T-helper 2 cell (primary cell): ENCODE measurements at places on chromosomes 16 and 17.

GRCh38 chr16:27225536-27226360 is 22.4 kb downstream of the KDM8 start:
- no peak for DNase-seq

DNA sequence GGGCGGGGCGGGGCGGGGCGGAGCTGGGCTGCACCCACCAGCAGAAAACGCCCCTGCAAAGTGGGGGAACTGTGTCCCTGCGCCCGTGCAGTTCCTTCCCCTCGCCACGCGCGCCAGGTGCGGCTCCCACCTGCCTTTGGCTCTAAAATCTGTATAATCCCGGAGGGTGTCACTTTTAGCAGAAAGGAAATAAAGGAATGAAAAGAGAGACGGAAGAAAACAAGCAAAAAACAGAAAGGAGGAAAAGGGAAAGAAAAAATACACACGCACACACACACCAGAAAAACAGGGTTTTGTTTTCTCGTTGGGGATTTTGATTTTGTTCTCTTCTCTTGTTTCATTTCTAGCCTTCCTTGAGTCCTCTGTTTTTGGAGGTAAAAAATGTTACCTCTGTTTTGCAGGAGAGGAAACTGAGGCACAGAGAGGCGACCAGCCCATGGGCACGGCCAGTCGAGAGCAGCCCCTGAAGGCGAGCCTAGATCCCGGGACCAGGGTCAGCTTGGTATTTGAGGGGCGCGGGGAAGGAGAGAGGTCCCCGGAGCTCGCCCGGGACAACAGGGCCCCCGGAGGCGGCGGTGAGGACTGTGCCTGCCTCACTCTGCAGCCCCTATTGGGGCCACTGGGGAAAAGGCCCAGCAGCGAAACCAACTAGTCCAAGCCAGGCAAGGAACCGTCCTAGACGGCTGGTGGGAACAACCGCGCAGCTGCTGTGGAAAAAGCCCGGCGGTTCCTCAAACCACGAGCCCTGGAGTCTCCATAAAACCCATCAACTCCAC is 594 bp upstream of the CARHSP1 start:
- DNase-seq: no peak

DNA sequence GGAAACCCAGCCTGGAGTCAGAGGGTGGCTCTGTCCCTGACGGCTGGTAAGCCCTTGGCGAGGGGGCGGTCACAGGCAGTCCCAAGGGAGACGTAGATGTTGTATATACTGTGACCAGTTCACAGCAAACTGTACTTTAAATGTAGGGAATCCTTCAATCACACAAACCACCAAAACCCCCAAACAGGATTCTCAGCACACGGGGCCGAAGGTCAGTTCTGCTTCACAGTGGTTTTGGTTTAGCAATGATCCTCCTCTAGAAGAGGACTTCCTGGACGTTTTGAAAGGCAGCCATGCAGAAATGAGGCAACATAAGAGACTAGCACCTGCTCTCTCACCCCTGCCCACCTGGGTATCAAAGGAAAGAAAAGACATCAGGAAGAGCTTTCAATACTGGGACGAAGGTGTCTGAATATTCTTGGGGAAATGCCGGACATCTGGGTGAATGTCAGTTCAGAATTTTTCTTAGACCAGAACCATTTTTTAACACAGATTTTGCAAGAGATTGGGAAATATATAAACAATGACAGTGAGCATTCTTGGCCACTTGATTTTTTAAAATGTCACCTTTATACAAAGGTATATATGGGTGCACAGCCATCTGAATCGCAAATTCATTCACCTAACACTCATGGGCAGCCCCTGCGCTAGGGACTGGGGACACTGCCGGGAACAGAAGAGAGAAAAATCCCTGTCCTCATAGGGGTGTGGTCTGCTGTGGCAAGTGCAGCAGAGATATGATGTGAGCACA is 74.2 kb downstream of the CRISPLD2 start:
- DNase-seq: no peak

- DNase-seq: no peak
Observed at GRCh38 chr17:7490144-7490543, 6.0 kb downstream of the POLR2A start.

DNA sequence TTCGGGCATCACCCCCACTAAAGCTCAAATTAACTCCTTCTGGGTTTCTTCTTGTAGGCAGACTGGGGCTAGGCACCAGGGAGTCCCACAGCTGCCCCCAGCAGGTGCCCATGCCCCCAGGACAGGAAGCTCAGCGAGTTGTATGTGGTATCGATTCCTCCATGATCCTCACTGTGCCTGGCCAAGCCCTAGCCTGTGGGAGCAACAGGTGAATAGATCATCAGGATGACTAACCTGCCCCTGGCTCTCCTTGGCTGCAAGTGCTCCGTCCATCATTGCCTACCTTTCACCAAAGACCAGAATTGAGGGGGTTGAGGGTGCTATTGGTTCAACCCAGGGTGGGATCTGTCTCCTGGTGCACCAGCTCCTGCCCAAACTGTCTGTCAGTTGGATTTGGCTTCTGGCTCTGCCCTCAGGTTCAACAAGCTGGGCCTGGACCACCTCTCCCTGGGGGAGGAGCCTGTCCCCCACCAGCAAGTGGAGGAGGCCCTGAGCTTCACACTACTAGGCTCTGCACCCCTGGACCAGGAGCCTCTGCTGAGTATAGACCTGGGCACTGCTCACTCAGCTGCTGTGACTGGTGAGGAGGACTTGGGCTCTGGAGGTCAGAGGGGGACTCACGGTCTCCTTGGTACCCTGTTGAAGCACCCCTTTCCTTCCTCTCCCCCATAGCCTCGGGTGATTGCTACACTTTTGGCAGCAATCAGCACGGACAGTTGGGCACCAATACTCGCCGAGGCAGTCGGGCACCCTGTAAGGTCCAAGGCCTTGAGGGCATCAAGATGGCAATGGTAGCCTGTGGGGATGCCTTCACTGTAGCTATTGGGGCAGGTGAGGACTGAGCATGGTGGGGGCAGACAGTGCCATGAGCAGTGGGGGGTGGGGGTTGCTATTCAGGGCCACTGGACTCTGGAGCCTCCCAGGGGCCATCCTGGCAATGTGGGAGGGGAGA is 3.1 kb upstream of the TRAF4 start:
- no peak for DNase-seq

GRCh38 chr17:45243750-45244149 is 18.1 kb downstream of the SPATA32 start:
- no peak for DNase-seq

DNA sequence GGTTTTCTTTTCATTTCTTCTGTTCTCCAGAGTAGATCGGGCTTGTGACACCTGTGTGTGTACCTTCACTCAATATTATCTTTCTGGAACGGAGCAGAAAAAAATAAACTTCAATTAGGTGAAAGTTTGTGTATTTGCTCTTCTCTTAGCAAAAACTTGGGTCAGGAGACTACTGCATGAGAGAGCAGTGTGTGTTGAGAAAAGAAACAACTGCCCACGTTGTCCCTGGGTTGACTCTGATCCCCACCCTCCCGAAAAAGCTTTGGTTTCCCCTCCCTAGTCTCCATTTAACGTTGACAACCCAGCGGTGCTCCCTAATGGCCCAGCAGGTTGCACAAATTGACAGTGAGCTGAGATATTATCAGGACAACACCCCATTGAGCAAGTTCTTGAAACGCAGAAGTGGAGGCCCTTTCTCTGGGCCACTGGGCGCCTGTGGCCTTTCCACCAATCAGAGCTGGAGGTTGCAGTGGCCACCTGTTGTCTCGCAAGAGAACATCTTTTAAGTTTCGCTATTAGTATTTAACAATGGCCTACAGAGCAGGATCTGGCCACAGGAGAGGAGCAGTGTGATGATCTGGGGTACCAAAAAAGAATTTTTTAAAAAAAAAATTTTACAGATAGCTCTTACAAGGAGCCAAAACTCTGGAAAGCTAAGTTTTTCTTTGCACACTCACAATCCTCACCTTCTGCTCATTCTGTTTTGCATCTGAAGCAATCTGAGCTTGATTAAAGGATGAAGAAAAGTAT is 1.5 kb upstream of the TOX3 start:
- no peak for DNase-seq
